Epithelial cell of proximal tubule (primary cell): ENCODE measurements at places on chromosomes 5 and 9.

GRCh38 chr5:14036947-14037346 lies 92.5 kb upstream of the DNAH5 start:
- DNase-seq = peak; percentile 32

- DNase-seq = no peak
Measured at GRCh38 chr9:137136261-137136880, 2.6 kb upstream of the GRIN1 start.

- peak; percentile 68 for DNase-seq
Measured at GRCh38 chr9:120935383-120935857, 8.8 kb upstream of the TRAF1 start.

- no peak for DNase-seq
Measured at GRCh38 chr9:86940774-86941173, 6.5 kb downstream of the GAS1 start.

GRCh38 chr5:87877023-87877422 lies 391.6 kb downstream of the TMEM161B start:
- DNase-seq = no peak

DNA sequence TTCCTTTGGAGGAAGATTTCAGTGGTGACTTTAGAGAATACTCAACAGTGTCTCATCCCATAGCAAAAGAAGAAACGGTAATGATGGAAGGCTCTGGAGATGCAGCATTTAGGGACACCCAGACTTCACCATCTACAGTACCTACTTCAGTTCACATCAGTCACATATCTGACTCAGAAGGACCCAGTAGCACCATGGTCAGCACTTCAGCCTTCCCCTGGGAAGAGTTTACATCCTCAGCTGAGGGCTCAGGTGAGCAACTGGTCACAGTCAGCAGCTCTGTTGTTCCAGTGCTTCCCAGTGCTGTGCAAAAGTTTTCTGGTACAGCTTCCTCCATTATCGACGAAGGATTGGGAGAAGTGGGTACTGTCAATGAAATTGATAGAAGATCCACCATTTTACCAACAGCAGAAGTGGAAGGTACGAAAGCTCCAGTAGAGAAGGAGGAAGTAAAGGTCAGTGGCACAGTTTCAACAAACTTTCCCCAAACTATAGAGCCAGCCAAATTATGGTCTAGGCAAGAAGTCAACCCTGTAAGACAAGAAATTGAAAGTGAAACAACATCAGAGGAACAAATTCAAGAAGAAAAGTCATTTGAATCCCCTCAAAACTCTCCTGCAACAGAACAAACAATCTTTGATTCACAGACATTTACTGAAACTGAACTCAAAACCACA lies 67.4 kb downstream of the VCAN start:
- no peak for DNase-seq

DNA sequence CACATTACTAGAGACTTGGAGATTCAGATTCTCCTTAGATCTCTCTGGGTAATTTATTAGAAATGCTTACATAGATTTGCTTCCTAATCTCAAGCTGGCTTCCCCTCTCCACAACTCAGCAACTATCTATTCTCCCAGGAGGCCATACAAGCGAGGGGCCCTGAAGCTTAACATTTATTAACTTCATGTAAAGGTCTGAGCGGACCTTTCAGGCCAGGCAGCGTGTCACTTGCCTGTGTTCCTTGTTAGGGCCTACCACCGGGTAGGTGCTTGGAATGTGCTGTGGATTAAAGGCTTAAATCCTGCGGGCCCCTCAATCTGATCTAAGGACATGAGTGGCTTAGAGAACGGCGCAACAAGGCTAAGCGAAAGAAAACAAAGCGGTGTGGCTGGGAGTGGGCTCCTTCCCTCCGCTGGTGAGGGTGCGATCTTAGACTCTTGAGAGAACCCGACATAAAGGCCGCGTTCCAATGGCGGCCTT lies 712 bp upstream of the HSPA4 start:
- DNase-seq = no peak

GRCh38 chr9:91760906-91761305 lies 189.1 kb downstream of the ROR2 start:
- DNase-seq = no peak

DNA sequence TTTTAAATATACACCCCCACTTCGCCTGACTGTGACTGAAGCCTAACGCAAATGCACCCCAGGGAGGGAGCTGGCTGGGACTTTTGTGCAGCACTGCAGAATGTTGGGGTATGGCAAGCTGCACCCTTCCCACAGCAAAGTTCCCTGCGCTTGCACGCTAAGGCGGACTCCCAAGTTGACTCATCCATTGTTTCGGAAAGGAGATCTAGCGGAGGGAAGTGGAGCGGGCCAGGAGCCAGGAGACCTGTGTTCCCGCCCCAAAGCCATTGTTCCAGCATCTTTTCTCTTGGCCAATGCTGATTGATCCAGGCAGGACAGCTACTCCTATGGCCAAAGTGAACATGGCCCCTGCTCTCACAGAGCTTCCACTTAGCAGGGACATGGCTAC lies 202.9 kb downstream of the AOPEP start:
- DNase-seq = no peak

DNA sequence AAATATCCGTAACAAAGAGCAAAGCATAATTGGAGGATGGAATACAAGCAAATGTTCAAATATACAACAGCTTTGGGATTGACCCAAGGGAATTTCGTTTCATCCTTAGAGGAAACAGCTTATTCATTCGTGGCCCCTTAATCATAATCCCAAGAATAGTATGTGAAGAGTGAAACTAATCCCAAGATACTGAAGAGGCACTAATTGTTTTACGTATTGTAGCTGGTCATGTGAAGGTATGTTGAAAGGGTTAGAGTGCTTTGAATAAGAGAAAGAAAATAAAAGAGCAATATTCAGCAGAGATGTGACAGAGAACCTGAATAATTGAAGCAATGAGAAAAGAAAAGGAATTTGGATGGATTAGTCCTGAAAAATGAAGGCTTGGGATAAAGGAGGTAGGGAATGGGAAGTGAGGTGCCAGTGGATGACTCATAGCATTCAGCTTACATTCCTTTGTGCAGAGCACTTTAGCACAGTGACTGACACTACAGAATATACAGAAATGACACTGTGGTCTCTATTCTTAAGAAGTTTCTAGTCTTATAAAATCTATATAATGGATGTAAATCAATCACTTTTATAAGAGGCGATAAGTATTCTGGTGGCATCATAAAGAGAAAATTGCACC lies 221.9 kb downstream of the TLR4 start:
- DNase-seq = no peak

DNA sequence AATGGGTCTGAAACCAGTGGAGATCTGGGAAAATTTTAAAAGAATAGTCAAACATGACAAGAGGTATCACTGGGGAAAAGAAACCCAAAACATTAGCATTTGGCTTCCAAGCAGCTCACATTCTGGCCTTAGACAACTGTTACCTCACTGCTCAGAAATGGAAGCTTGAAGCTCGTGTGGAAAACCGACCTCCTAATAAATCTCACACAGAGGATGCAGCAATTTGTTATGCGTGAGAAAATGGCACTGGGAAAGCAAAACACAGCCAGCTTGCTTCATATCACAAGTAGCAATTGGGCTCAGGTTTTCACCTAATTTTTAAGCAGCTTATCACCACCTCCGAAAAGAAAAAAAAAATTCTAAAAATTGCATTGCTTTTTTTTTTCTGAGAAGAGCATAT lies 103.3 kb upstream of the TAS2R1 start:
- DNase-seq = no peak

DNA sequence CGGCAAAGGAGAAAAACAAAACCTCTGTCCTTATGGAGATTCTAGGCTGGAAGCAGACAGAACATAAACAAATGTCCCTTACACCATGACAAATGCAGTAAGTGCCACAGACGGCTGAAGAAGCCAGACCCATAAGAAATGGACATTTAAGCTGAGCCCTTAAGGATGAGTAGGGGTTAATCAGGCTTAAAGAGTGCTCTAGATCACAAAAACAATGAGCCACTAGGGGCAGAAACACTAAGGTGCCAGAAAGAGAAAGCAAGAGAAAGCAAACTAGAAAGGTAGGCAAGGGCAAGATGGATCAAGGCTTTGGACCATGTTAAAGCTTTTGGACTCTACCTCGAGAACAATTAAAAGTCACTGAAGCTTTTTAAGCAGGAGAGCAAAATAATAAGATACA lies 326.9 kb upstream of the WWC1 start:
- no peak for DNase-seq

DNA sequence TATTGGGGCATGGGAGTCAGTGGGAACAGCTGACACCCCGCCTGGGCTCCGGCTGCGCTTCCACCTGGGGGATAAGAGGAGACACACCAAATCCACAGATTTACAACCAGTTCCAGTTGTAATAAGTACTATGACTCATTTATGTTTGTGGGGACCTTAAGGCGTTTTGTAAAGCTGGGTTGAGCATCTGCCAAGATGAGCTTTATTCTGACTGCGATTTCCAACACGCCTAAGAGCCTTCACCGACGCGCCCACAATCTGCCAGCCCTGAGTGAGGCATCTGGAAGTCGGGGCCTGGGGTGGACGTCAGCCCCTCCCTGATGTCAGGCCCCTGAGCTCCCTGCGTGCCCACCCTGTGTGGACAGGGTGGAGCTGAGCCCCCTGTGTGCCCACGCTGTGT lies 14.3 kb upstream of the LHX3 start:
- no peak for DNase-seq

- no peak for DNase-seq
Measured at GRCh38 chr9:136292591-136293448, 11.1 kb downstream of the CCDC187 start.

- no peak for DNase-seq
Measured at GRCh38 chr9:8924562-8924961, 1125.0 kb upstream of the DMAC1 start.

- no peak for DNase-seq
Measured at GRCh38 chr9:73799446-73799845, 647.8 kb downstream of the ANXA1 start.

DNA sequence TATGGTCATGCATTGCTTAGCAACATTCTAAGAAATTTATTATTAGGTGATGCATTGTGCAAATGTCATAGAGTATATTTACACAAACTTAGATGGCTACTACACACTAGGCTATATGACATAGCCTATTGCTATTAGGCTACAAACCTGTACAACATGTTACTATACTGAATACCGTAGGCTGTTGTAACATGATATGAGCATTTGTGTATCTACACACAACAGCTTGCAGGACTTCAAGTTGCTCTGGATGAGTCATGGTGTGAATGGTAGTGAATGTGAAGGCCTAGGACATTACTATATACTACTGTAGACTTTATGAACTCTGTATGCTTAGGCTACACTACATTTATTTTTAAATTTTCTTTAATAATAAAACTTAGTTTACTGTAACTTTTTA lies 107.2 kb upstream of the MAMDC2 start:
- DNase-seq = no peak

DNA sequence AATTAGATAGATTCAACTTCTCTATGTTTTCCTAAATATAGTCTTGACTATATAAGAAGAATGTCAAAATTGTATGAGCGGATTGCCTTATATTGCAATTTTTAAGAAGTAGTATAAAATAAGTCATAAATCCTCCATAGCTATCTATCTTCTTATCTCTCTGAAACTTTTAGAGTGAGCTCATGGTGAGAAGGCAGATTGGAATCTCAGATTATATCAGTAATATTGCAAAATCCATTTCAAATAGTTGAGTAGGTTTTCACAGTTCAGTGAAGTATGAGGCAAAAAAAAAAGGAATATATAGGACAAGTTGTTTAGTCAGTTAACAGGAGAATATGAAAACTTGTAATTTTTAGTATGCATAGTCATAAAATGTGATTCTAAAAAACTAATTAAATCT lies 156.4 kb downstream of the FAM174A start:
- no peak for DNase-seq

DNA sequence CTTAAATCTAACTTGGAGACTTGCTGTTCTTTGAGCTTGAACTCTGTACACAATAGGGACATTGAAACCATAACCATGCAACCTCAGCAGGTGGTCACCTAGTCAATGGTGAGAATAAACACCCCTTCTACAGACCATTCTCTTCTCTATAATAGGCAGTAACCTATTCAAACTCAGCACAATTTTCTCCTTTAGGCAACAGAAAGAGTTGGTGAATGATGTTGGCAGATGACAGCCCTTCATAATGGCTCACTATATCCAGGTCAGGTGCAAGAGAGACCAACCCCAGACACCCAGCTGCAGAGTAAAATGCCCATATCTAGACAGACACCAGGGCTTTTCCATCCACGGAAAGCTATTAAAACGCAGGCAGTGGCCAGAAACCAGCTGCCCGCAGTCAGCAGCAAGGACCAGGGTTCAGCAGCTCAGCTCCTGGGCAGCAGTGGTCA lies 106.7 kb downstream of the SERINC5 start:
- DNase-seq = no peak

- DNase-seq = no peak
Measured at GRCh38 chr5:82811490-82811889, 265.7 kb downstream of the TMEM167A start.

GRCh38 chr5:118883362-118883761 lies 105.0 kb downstream of the DTWD2 start:
- no peak for DNase-seq

- DNase-seq = no peak
Measured at GRCh38 chr5:109905906-109906305, 216.2 kb downstream of the MAN2A1 start.

GRCh38 chr5:170201311-170201710 lies 31.5 kb upstream of the C5orf58 start:
- no peak for DNase-seq

- no peak for DNase-seq
Measured at GRCh38 chr9:134517069-134517680, 124.4 kb upstream of the COL5A1 start.

- no peak for DNase-seq
Measured at GRCh38 chr5:1341863-1342262, 3.0 kb downstream of the CLPTM1L start.

- no peak for DNase-seq
Measured at GRCh38 chr9:13915591-13916301, 398.2 kb downstream of the NFIB start.

DNA sequence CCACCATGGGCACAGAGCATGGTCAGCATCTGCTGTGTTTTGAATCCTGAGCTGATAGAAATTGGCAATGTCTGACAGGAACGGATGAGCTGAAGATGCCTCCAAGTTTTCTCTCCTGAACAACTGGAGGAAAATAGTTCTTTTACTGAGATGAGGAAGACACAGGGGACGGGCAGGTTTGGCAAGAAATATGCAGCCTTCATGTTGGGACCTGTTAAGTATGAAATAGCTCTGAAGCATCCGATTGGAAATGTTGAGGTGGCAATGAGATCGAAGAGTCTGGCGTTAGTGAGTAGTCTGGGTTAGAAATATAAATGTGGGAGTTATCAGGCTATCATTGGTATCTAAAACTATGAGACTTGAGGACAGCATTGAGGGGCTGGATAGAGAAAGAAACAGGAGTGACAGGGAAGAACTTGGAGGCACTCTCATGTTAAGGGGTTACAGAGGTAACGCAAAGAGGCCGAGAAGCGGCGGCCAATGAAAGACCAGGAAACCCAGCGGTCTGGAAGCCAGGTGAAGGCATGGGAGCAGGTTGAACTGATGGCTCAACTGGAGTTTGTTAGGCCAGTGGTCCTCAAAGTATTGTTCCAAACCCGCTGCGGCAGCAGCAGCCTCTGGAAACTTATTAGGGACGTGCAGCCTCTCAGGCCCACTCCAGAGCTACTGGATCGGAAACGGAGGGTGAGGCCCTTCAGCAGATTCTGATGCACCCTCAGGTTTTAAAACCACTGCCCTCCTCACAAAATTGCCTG lies 1.0 kb upstream of the MAMDC2 start:
- DNase-seq = no peak
